NCI-H510A (cell line): ENCODE measurements at places on chromosomes 2 and 18.

- DNase-seq: no peak
Measured at GRCh38 chr2:237538001-237538720, 28.2 kb upstream of the PRLH start.

GRCh38 chr2:226273440-226273839 is 526.2 kb downstream of the IRS1 start:
- DNase-seq: no peak

DNA sequence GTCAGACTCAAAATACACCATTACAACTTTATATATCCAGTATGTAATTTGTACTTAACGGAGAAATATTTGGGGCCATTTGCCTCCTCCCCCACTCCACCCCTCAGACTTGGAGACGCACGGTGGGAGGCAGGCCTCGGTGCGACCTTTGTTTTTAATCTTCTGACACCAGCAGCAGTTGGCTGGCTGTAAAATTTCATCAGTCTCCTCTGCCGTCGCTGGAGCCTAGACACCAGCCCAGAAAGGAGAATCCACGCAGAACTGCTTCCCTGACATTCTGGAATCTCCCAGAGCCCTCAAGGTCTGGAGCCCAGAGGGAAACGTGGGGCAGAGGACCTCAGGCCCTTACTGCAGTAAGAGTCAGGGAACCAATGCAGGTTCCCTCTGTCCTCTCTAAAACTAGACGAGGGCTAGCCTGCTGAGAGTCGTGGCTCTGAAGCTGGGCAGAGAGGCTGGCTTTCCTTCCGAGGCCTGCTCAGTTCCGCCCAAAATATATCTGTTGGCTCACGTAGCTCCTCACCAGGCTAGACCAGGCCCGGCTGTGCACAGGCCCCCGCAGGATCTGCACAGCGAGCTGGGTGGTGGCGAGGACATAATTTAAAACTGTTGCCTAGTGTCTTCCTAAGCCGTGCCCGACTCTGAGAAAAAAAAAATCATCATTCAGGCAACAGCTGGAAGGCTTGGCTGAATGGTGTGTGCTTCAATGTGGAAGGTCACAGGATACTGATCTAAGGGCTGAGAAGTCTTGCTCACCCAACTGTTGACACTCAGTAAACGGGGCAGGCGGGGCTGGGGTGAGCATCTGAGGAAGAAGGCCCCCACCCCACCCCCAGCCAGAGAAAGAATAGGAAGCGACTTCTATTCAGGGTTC is 40.4 kb downstream of the EN1 start:
- DNase-seq: no peak

GRCh38 chr18:35519148-35519899 is 21.6 kb upstream of the INO80C start:
- no peak for DNase-seq

DNA sequence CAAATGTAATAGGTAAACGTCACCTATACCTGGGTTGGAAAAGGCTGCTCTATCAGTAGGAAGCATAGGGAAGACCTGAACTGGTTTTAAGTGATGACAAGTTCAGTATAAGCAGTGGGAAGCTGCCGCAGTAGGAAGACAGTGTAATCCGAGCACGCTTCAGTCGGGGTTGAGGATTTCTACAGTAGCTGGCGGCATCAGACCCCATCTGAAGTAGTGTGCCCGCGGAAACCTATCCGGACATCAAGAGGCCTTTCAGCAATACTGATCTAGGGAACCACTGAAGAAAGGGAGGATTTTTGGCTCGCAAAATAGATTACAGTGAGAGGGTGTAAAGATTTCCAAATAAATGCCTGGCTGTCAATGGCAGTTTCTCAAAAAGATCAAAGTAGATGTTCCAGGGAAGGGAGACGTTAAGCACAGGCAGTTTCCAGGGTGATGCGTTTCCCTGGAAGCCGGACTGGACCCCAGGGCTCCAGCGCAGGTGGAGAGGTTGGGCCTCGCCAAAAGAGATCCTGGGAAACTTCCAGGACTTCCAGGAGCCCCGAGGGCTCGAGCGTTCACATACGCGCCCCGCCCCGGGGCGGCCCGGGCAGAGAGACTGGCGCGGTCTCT is 5.3 kb downstream of the LOXL3 start:
- DNase-seq: no peak

- DNase-seq: no peak
Measured at GRCh38 chr2:133993160-133993559, 260.7 kb upstream of the MGAT5 start.

DNA sequence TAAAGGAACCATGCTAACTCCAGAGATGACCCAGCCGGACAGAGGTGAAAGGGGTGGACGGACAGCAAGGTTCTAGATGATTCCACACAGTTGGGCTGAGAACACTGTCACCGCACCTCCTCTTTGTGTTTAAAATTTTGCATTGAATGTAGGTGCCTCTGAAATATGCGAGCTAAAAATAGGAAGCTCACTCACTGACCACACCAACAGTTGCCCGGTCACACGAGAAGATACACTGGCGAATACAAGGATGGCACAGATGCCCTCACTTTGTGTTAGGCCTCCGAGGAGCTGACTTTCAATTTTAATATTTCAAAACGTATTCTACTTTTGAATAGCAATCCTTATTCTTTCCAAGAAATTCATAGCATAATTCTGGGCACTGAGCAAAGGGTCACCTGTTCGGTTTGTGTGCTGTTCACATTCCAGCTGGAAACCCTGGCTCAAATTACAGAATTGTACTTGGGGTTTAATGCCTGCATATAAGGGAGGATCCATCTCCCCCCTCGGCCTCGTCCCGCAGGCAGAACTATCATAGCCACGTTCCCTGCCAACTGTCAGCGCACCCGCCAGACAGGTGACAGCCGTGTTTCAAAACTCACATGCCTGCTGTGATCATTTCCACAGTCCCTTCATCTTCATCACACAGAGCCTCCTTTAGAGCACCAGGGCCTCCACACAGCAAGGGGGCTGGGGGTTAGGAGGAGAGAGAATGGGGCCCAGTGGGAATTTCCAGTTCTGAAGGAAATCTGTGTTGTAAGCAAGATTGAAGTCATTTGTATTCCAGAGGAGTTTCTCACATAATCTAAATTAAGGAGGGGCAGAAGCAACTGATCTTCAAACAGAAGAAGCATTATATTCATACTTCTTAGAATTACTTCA is 48.2 kb downstream of the ADI1 start:
- DNase-seq: no peak

- DNase-seq: no peak
Measured at GRCh38 chr2:235131334-235132305, 179.8 kb downstream of the SH3BP4 start.

DNA sequence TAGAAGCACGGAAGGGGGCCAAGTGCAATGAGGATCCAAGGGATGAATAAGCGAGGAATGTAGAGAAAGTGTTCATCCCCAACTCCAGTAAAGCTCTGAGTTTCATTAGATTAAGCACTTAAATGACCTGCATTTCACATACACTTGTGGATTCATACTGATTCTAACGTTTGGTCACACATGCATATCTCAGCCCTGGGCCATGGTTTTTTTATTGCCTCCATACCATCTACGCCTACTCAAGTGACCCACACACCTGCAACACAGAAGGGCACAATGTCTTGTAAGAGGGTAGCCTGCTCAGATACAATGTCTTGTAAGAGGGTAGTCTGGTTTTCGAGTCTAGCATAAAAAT is 566 bp upstream of the MRPS5 start:
- DNase-seq: no peak

GRCh38 chr18:272650-273049 is 4.8 kb upstream of the THOC1 start:
- DNase-seq: no peak

GRCh38 chr2:70009762-70010575 is 48.5 kb upstream of the ASPRV1 start:
- DNase-seq: no peak

GRCh38 chr2:122009561-122009960 is 254.1 kb downstream of the TSN start:
- DNase-seq: peak; percentile 39

DNA sequence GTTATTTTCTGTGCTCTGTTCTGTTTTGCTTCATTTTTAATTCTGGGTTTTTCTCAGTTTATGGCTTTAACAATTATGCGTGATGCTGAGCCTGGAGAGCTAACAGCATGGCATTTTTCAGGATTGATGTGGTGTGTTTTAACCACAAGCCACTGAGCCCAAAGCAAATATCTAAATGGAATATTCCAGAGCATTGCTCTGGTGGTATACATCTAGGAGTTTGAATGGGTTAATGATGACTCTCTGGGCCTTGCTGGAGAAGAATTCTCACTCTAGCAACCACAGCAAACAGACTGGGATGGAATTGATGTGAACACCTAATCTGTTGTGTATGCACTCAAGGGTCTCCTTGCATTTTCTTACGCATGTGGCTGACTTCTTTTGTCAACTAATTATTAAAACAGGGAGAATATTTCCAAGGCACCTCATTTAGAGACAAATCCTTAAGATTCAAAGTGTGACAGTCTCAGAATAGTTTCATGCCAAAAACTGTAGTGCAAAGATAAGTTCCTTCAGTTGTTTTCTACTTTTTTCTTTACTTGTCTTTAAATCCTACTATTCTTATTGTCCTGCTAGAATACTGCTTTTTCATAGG is 164.0 kb downstream of the DTNA start:
- no peak for DNase-seq

GRCh38 chr2:167510071-167510759 is 621.9 kb downstream of the XIRP2 start:
- DNase-seq: no peak

GRCh38 chr2:8217468-8218030 is 464.3 kb upstream of the ID2 start:
- no peak for DNase-seq

DNA sequence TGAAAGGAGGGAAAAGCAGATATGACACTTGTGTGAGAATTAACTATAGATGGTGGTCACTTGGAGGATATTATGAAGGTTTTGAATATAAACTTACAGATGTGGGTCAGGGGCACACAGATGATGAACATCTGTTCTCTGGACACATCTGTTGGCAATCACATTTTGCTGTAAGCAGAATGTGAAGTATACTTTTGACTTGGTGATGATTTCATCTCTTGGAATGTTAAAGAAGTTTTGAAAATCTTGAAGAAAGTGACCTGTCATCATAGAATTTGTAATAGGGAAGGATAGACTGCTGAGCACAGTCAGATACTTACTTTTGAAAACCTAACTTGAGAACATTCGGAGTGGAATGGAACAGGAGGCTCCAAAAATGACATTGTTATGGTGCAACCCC is 40.2 kb downstream of the PIKFYVE start:
- DNase-seq: no peak

DNA sequence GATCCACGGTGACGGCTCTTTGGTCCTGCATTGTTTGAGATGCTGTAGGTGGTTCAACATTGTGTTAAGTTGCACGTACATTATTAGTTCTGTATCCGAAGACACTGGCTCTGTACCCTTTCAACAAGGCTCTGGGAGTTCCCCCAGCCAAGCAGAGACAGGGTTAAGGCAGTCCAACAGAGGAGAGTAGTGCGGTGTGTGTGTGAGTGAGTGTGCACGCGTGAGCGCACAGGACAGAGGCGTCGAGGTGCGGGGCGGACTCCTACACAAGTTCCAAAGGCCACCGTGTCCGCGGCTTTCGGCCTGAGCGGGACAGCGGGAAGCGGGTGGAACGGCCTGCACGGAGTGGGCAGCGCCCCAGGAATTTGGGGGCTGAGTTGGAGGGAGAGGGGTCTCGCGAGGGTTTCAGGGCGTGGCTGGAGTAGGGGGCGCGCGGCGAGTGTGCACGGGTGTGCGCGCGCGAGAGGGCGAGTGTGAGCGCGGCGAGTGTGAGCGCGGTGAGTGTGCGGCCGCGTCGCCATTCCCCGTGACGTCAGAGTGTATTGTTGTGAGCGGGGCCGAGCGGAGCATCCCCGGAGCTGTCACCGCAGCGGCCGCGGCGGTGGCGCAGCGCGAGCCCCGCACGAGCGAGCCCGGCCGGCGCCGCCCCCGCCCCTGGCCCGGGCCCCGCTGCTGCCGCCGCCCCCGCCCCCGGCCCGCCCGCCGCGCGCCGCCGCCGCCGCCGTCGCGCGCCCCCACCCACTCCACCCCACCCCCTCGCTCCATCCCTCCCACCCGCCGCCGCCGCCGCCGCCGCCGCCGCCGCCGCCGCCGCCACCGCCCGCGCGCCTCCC is at the start of gene ASXL3:
ASXL3 (plus strand) TSS at position 535 of the 833 bp plus-strand sequence. CDS start 413 bp downstream, outside the sequence.
- peak; percentile 71 for DNase-seq

DNA sequence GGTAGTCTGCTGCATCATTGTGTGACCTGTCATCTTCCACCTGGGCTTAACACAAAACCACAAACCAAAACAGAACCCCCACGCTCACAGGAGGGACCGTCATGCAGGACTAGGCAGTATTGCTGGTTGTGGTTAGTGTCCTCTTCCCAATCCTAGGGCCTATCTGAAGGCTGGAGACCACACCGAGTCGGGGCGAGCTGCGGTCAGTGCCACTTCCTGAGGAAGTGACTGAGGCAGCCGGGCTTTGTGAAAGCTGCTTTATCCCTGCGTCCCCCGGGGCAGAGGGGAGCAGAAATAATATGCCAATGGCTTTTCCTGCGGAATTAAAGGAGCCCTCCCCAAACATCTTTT is 22.9 kb downstream of the ZNF532 start:
- DNase-seq: no peak
